Activated T-cell treated with anti-CD3 and anti-CD28 coated beads for 48 hours (primary cell): ENCODE measurements at places on chromosomes 16 and 17.

GRCh38 chr17:63601439-63602371 lies 1.0 kb downstream of the TACO1 start:
- DNase-seq = no peak

DNA sequence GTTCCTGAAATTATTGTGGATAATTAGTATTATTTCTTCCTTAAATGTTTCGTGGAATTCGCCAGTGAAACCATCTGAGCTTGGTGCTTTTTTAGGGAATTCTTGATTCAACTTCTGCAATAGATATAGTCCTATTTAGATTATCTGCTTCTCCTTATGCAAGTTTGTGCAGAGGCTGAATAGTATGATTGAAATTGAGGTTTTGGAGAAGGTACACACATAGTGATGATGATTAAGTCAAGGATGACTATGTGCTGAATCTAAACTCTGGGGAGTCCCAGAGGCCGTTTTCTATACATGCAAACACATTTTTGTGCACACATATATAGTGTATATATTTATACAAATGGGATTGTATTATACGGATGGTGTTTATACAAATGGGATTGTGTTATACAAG lies 5.2 kb upstream of the MYH4 start:
- DNase-seq = no peak

- DNase-seq = no peak
Measured at GRCh38 chr16:77112746-77113145, 78.2 kb upstream of the MON1B start.

- DNase-seq = no peak
Measured at GRCh38 chr17:79174905-79175856, 100.6 kb downstream of the ENGASE start.

DNA sequence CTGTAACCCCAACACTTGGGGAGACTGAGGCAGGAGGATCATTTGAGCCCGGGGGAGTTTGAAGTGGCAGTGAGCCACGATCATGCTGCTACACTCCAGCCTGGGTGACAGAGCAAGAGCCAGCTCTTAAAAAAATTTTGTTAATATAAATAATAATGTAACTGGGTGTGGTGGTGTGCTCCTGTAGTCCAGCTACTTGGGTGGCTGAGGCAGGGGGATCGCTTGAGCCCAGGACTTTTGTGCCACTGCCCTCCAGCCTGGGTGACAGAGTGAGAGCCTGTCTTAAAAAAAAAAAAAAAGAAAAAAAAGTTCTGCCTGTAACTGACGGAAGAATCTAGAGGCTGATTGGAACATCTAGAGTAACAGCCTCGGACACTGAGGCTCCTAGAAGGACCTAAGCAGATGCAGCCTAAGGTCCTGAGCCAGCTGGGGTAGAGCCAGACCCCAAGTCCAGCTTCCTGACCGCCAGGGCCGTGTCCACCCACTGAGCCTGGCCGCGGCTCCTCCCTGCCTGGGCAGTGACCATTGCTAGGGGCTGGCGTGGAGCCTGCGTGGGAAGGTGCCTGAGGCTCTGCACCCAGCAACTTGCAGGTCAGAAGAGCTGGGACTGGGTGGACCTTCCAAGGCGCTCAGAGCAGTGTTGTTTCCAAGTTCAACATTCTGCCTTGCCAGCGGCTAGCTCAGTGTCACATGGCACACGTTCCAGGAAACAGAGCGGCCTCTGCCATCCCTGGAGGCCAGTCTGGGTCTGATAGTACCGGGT lies 209.4 kb upstream of the CIBAR2 start:
- no peak for DNase-seq

GRCh38 chr17:47708864-47709541 lies 15.0 kb downstream of the TBKBP1 start:
- DNase-seq = no peak

DNA sequence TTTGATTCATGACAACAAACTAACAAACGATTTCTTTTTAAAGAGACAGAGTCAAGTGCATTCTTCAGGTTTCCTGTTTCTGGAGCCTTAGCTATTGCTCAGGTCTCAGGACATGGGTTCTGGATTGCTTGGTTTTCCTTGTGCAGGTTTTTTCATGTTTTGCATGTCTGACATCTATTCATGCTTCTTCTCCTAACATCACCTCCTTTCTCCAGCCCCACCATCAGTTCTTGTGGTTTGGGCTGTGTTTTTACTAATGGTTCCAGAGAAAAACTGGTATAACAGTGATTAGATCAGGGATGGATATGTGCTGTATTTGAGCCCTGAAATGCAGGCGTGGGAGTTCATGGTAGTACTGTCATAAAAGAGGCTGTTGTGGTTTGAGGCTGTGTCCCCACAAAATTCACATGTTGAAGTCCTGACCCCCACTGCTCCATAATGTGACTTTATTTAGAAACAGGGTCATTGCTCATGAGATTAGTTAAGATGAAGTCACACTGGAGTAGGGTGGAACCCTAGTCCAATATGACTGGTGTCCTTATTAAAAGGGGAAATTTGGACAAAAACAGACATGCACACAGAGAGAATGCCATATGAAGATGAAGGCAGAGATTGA lies 67.9 kb downstream of the IRX6 start:
- no peak for DNase-seq

- no peak for DNase-seq
Measured at GRCh38 chr17:50731575-50732460, 12.4 kb downstream of the LUC7L3 start.

GRCh38 chr16:67872631-67873434 lies at the start of gene EDC4:
Gene EDC4, plus strand, starts transcription at chr16:67873052. Its CDS starts 210 bp downstream, at chr16:67873262.
- peak; percentile 89 for DNase-seq

- DNase-seq = no peak
Measured at GRCh38 chr17:72843591-72843990, 248.9 kb downstream of the SLC39A11 start.

DNA sequence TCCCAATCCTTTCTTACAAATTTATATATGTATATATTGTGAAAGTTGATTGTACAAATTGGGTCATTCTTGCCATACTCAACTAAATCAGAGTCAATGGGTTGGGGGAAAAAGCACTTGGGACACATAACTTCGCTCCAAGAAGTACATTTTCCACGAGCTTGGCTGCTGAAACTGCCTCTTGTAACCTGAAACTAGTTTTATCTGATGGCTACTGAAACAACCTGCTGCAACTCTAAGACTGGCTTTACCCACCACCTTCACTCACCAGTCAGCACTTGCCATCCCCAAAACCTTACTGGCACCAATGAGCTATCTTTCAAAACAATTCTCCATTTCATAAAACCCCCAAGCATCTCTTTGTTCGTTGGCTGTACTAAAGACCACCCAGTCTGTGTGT lies 14.5 kb upstream of the MYCBPAP start:
- no peak for DNase-seq

- no peak for DNase-seq
Measured at GRCh38 chr16:46582313-46582712, 38.9 kb downstream of the SHCBP1 start.

DNA sequence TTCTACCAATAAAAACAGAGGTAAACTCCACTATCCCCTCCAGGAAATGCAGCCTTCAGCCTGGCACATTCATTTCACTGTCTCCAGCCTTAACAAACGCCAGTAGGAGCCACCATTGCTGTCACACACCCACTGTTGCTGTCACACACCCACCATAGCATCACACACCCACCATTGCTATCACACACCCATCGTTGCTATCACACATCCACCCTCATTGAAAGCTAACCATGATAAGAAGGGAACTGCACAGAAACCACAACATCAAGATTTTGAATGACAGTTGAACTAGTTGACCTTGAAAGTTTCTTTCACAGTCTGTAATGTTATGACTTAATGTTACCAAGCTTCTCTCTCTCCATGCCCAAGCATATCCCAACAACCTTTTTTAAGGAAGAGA lies 38.1 kb downstream of the SHCBP1 start:
- no peak for DNase-seq
